Peyer's patch (tissue), 4 donors: ENCODE measurements at places on chromosomes 5 and 9. TPM values are rescaled to one million over a fixed set of nuclear protein-coding genes. Genes with fewer than 3 reads are reported as not detected.

The HOMER1 gene
- 23.1 TPM for total RNA-seq

GRCh38 chr5:159459951-159460538 is 129.8 kb upstream of the IL12B start:
- DNase-seq, result no peak

GRCh38 chr5:153211076-153211475 is 279.4 kb upstream of the GRIA1 start:
- no peak for DNase-seq

The PCDHGB2 gene
- total RNA-seq, result 1.2 TPM

The FOXD4L5 gene
- total RNA-seq, result 0.27 TPM

The TRIO gene
- total RNA-seq, result 401 TPM
